Right atrium auricular region (tissue), 2 donors: ENCODE measurements at places on chromosomes 11 and 22.

GRCh38 chr22:18031695-18032454 is 7.5 kb upstream of the MICAL3 start:
- H3K27me3 ChIP-seq, result no peaks in the 10 kb centered on the region
- no peak overlapping the region for H3K4me3 ChIP-seq
- H3K4me1 ChIP-seq, result no peaks in the 10 kb centered on the region
- peak overlapping the region; percentile 67 for H3K27ac ChIP-seq

GRCh38 chr22:32951076-32951806 is 106.9 kb downstream of the SYN3 start:
- no peak for DNase-seq
- H3K4me1 ChIP-seq, result peaks cover 37% of the 10 kb centered on the region
- no peaks in the 10 kb centered on the region for H3K27me3 ChIP-seq
- no peak overlapping the region for H3K4me3 ChIP-seq
- H3K27ac ChIP-seq, result peak overlapping the region; percentile 60

DNA sequence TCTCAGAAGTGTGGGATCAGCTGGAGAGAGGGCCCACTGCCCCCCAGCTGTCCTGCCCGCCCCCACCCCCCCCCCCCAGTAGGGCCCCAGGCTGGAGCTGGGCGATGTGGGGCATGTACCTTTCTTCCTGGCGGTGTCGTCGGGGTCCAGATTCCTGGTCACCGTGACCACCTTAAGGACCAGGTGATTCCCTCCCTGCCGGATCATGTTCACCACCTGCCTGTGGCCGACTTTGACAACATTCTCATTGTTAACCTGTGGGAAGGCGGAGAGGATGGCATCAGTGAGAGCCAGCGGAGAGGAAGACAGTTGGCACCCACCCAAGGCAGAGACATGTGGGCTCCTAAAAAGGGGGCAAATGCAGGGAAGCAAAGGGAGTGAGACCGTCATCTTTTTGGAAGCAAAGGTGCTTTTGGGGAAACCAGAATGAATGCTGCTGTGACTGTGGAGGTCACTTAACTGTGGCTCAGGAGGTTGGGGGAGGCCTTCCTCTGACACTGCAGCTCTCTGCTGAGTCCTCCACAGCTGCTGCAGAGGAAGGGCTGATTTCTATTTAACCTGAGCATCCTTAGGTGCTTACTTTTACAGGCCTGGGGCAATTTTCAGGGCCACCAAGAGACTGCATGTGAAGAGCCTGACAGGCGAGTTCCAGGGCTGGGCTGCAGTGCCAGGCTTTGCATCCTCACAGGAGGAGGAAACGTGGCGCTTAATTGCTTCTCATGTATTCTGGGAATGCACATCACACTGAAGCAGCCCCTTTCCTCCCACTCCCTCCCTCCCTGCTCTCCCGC is 104.5 kb downstream of the CTTN start:
- H3K36me3 ChIP-seq, result no peaks in the 10 kb centered on the region
- no peak overlapping the region for H3K27ac ChIP-seq
- no peaks in the 10 kb centered on the region for H3K4me1 ChIP-seq
- DNase-seq, result no peak
- H3K4me3 ChIP-seq, result no peak overlapping the region

DNA sequence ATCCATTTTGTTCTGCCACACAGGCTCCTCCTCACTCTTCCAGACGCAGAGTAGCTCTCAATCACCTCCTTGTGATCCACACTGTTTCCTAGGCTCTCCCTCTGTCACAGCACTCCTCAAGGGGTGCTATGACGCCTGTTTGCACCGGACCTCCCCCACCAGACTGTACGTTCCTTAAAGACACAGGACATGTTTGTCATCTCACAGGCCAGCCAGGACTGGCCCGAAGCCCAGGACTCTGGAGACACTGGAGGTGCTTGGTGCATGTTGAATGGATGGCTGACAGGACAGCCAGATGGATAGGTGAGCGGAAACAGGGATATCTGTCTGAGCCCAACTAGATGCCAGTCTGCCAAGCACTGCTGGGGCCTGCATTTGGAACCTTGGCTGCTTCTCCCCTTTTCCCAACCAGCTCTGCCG is 13.6 kb downstream of the PLA2G6 start:
- H3K4me3 ChIP-seq, result no peak overlapping the region
- no peaks in the 10 kb centered on the region for H3K27me3 ChIP-seq
- no peaks in the 10 kb centered on the region for H3K4me1 ChIP-seq
- no peak for DNase-seq
- no peaks in the 10 kb centered on the region for H3K36me3 ChIP-seq

- no peaks in the 10 kb centered on the region for H3K27me3 ChIP-seq
- H3K27ac ChIP-seq, result peak overlapping the region; percentile 100
- DNase-seq, result no peak
- no peaks in the 10 kb centered on the region for H3K36me3 ChIP-seq
These were observed 537 bp downstream of the EP300 start for GRCh38 chr22:41092847-41093411.

DNA sequence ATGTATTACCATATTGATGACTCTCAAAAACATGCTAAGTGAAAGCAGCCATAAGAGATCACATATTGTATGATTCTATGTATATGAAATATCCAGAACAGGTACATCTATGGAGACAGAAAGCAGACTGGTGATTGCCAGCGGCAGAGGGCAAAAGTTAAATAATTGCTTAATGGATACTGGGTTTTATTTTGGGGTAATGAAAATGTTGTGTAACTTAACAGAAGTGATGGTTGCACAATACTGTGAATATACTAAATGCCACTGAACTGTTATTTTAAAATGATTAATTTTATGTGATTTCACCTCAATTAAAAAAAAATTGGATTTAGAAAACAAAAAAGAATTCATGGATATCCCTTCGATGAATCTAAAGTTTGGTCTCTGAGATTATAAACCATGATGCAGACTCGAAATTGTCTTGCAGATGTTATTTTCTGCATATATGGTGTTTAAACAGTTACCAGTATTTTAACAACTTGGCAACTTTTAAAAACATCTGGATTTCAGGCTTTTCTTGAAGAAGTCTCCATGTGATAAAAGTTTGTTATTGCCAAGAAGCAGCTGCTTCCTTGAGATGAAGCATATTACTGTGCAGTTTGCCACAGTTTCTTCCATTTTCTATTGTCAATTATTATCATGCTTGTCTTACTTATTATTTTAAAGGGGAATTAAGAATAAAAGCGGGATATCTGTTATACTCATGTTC is 38.1 kb downstream of the LARGE2 start:
- no peak for DNase-seq
- H3K4me1 ChIP-seq, result peaks cover 4% of the 10 kb centered on the region
- peaks cover 19% of the 10 kb centered on the region for H3K36me3 ChIP-seq
- no peak overlapping the region for H3K27ac ChIP-seq

GRCh38 chr22:28801845-28802594 is 1.7 kb upstream of the XBP1 start:
- H3K4me1 ChIP-seq, result peaks cover 42% of the 10 kb centered on the region
- DNase-seq, result no peak
- no peaks in the 10 kb centered on the region for H3K27me3 ChIP-seq
- H3K4me3 ChIP-seq, result no peak overlapping the region
- peak overlapping the region; percentile 100 for H3K27ac ChIP-seq
